ENCODE measurements at places on chromosomes 2 and 18.

DNA sequence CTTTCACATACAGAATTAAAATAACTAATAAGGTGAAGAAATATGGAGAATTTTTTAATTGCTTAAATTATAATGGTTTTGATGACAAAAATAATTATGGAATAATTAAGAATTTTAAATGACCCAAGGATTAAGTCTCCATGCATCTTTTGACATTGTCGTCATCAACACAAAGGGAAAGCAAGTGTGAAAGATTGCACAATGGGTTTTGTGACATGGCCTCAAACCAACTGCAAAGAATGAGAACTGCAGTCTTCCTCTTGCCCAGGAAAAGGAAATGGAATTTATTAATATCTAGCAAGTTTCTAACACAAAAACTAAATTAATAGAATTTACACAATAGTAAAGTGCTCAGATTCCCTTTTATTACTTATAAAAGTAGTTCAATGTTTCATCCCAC lies 329.1 kb upstream of the PKDCC start:
- DNase-seq, result no peak

DNA sequence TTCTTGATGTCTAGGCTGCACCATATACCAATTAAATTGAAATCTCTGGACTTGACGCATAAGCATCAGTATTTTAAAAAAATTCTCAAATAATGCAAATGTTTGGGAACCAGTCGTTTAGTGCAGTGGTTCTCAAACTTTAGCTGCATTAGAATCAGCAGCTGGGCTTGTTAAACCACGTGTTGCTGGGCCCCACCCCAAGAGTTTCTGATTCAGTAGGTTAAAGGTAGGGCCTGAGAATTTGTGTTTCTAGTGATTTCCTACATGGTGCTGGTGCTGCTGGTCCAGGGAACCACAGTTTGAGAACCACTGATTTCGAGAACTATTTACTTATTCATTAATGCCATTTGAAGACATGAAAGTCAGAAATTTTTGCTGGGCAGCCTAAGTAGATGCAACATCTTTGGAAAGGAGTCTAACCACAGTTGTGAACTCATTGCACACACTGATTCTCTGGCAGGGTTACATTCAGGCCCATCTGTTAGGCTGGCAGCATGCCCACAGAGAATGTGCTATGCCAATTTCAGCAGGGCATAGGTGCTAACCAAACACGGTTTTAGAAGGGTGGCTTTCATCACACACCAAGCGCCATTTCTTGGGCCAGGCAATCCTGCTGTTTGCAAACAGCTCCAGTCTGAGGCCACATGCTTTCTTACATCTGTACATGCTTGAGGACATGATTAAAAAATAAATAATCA lies 26.4 kb upstream of the ATP5MC3 start:
- DNase-seq, result no peak

DNA sequence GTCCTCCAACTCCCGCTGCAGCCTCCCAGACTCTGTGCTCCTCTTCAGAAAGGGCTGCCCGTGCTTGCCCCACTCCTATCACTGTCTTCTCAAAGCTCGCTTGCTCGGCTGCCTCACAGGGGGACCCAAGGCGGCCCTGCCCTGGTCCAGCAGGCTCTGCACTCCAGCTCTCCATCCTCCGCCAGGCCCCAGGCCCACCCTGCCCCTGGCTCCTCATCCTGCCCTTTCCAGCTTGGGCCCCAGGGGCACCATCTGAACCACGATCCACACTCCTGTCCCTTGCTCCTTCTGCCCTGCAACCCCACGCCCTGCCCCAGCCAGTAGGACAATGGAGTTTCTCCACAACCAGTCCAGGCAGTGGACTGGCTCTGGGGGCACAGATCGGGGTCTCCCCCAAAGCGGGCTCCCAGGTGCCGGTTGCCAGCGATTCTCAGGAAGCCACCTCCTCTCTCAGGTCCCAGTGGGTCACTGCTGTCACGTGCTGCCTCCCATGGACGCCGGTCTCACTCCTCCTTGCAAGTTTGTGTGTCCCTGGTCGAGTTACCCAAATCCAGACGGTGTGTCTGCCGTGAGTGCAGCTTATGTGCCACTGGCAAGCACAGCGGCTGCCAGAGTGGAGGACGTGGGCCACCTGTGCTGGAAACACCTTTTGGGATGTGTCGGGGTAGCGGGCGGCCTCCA lies 238.5 kb downstream of the HDAC4 start:
- DNase-seq, result no peak

- DNase-seq, result no peak
These were observed 170.4 kb downstream of the KCNE4 start for GRCh38 chr2:223222397-223222796.

DNA sequence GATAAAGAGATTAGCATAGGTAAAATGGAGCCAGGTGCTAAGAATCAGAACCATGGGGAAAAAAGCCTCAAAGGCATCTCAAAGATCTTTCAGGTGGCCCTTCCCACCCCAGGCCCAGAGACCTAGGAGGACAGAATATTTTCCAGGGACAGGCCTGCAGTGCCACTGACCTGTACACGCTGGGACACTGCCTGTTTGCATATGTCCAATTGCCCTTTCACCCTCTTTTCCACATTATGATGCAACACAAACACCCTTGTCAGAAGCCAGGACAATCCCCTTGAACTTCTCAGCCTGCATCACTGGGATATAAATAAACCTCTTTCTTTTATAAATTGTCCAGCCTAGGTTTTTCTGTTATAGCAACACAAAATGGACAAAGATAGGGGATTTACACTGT lies 419.1 kb downstream of the TRIB2 start:
- DNase-seq, result no peak

- no peak for DNase-seq
These were observed 7.9 kb upstream of the NR4A2 start for GRCh38 chr2:156340377-156340776.

GRCh38 chr2:20403774-20404312 lies 43.0 kb upstream of the RHOB start:
- DNase-seq, result no peak

DNA sequence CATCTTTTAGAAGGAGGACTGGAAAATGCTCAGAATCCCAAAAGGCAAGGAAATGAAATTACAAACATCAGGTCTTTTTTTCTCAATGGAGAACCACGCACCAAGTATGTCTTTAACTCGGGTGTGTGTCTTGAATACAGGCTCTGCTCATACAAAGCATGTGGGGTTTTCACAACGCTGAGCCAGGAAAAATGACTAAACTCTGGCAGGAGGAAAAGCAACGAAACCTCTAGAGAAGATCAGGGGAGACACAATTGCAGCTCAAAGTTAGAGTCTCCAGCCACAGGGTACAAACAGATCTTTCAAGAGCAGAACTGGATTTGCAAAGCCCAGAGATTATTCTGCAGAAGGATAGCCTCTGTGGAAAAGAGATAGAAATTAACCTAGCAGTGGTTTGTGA lies 42.8 kb upstream of the TPO start:
- no peak for DNase-seq

- no peak for DNase-seq
These were observed 22.4 kb downstream of the CRYGD start for GRCh38 chr2:208101716-208102631.

GRCh38 chr2:187013058-187013457 lies 164.1 kb upstream of the ZSWIM2 start:
- DNase-seq, result no peak

DNA sequence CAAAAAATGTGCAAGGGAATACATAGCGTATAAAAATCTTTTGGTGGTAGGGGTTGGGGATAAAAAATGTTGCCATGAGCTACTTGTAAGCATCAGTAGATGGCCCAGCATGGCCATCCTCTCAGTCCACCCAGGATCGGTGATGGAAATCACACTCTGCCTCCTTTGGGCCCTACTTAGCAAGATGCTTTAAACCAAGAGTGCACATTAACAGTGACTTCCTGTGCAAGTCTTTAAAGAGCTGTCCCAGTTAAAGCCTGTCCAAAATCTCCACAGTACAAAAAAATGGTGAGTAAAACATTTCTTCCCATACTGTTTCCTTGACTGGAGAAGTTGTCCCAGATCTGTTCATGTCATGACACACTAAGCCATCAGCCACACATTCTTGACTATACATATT lies 18.0 kb downstream of the ANKRD44 start:
- no peak for DNase-seq

DNA sequence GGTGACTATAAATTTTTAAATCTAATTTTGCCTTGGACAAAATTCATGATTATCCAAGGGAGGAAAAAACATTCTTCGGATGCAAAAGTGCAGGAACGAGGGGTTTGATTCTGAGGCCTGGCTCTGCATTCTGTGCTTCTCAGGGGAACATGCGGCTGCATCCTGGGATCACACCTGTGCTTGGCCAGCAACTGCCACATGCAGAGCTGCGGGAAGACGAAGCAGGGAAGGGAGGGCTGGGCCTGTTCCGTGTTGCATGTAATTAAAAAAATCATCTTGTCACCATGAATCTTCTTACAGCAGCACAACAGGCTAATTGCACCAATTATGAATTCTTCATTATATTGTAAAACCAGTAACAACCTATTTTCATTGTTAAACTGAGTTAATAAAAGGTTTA lies 158.0 kb upstream of the ALKAL2 start:
- no peak for DNase-seq

- DNase-seq, result no peak
These were observed 100.1 kb upstream of the ALKAL2 start for GRCh38 chr2:387980-388421.

GRCh38 chr2:70854411-70854810 lies 18.8 kb upstream of the CD207 start:
- DNase-seq, result no peak

Data from activated T-cell treated with anti-CD3 and anti-CD28 coated beads, Interleukin-2, amount 50 U/mL, for 24 hours (primary cell).